ENCODE measurements at places on chromosomes 4 and X. TPM values are rescaled to one million over a fixed set of nuclear protein-coding genes. Genes with fewer than 3 reads are reported as not detected.

FHL1 gene
- 50.0 TPM for polyA plus RNA-seq

- no peak for DNase-seq
Measured at GRCh38 chrX:109283870-109284269, 198.0 kb downstream of the GUCY2F start.

DNA sequence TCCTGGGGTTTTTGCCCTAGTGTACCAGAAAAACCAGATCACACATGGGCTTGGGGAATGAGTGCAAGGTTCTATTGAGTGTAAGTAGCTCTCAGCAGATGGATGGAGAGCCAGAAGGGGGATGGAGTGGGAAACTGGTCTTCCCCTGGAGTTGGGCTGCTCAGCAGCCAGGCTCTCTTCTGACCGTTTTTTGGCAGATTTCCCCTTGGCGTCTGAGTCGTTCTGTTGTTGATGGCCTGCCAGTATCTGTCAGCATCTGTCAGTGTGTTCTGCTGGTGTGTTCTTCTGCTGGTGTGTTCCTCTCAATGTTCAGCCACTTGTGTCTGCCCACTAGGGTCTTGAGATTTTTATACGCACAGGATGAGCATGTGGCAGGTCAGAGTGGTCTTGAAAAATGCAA, 633.9 kb upstream of the CPEB2 start:
- DNase-seq: no peak

DNA sequence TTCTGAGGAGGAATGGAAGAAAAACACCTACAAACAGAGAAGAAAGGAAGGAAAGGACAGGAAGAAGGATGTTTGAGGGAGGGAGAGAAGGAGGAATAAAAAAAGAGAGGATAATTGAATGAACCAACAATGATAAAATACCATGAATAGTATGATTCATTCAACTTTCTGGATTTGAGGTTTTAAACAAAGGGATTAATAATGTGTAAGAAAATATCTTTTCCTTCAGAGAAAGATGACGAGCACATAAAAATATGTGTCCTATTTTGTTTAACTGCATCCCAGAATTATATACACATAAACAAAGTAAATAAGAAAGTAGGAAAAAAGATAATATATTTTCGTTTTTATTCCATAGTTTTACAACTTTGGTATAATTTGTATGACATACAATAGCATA, 1380.4 kb downstream of the STIM2 start:
- no peak for DNase-seq

DNA sequence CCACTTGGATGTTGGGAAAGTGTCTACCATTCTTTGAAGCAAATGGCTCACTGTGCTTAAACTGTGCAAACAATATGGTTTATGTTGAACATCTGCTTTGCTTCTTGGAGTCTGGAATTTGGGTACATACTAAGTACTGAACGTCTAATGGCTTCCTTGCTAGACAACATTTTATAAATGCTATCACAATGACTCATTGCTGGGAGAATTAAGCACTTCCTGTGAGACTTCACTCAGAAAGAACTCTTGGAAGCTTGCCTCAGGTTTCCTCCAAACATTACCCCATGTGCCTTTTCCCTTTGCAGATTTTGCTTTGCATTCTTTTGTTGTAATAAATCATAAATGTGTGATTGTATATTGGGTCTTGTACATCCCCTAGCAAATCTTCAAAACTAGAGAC, 139.7 kb downstream of the PACRGL start:
- no peak for DNase-seq

WDR1 gene
- polyA plus RNA-seq: 66.5 TPM

GRCh38 chr4:7917669-7918068, 22.0 kb downstream of the AFAP1 start:
- DNase-seq: no peak

- no peak for DNase-seq
Measured at GRCh38 chr4:115187136-115187535, 73.7 kb upstream of the NDST4 start.

DNA sequence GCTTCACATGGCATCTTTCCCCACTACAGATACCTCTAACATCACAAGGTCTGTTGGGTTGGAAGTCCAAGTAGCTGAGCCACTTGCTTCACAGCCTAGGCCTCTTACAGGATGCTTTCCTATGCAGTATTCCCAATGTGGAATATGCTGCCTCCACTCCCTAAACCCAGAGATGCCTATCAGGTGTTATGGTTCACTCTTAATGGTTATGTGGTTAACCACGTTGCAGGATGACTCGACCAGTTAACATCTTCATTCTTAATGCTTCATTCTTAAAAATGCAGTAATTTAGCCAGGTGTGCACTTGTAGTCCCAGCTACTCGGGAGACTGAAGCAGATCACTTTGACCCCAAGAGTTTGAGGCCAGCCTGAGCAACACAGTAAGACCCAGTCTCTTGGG, 24.2 kb downstream of the HAUS3 start:
- no peak for DNase-seq

HSD17B13 gene
- polyA plus RNA-seq: 0.47 TPM

- no peak for DNase-seq
Measured at GRCh38 chr4:156676116-156676851, 295.3 kb downstream of the PDGFC start.

DNA sequence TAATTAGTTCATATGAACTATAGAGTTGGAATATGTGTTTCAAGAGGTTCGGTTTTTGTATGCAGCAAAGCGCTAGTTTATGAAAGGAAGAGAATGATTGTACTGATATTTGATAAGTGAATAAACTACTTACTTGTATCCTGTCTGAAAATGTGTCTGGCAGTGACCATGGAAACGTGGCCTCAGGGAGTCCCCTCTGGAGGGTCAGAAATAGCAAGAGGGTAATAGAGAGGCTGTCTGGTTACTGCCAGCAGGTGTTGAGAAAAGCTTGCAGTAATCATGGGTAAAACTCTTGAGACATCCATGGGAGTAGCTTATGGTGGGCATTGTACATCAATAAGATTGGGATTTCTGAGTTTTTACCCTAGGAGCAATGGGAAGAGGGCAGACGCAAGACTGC, 77.1 kb downstream of the DCLK2 start:
- DNase-seq: no peak

- no peak for DNase-seq
Measured at GRCh38 chrX:101686574-101686973, 26.9 kb upstream of the ARMCX2 start.

VGLL1 gene
- polyA plus RNA-seq: not detected

CENPVL3 gene
- 0.33 TPM for polyA plus RNA-seq

SCRG1 gene
- polyA plus RNA-seq: 0.54 TPM

DNA sequence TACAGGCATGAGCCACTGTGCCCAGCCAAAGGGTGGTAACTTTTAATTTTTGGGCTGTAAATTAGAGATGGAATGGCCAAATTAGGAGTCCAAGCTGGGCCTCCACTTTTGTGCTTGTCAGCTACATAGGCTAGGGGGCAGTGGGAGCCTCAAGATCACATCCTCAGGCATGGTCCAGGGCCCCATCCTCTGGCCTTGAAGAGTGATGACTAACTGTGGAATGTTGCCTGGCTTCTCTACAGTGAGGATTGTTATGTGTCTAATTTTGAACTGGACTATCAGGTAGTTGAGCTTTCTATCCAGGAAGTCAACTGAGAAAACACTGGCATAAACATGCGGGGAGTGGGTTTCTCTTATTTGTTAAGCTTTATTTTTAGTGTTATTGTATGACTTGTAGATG, 33.0 kb downstream of the CCNG2 start:
- no peak for DNase-seq

DNA sequence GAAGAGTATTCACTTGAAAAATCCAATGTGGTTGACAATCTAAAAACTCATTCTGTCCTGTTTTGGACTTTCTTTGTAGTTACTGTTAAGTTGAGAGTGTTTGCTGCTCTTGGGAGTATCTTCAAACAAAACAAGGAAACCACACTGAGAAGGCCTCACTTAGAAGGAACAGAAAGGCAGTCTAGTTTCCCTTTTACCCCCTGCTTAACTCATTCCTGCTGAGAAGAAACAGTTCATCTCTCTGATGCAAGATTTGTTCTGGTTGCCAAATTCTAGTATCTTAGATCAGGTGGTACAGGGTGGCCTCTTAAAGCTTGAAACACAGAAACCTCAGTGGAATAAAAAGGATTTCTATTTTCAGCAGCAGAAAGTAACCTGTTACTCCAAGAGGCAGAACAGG, 41.4 kb downstream of the GUCY2F start:
- DNase-seq: no peak

TRIM75 gene
- polyA plus RNA-seq: not detected

DNA sequence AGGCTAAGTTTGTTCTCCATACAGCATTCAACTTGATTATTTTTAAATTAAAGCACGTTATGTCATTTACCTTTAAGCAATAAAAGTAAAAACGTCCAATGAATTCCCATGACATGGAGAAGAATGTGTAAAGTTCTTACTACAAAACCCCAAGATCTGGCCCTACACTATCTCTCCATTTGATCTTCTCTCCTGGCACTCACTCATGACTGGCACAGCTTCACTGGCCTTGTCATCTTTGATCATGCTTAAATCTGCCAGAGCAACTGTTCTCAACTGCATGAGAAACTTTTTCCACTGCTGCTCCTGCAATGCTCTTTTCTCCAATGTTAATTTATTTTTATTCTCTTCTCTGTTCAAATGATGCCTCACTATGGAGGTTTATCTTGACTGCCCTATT, 1109.0 kb upstream of the IGFBP7 start:
- peak; percentile 41 for DNase-seq

PDE5A gene
- polyA plus RNA-seq: 7.9 TPM

GRCh38 chr4:145218251-145218650, 37.9 kb upstream of the OTUD4 start:
- DNase-seq: no peak

DNA sequence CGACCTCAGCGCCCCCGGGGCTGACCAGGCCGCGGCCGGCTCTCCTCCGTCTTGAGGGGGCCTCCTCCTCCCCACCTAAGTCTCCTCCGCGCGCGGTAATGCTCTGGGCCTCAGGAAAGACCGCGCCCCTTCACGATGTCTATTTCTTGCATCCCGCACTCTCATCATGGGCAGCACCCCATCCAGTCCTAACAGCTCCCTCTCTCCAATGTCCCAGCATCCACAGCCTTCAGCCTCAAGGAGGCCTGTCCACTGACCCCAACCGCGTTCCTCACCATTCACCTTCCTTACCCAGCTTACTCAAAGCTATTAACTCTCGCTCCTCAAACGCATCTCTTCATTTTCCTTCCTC, 77.5 kb downstream of the MAGED4 start:
- no peak for DNase-seq

PDE6B gene
- polyA plus RNA-seq: 0.71 TPM

GRCh38 chr4:16225167-16225862, 956 bp downstream of the TAPT1 start:
- DNase-seq: no peak

GRCh38 chr4:16710198-16710597, 188.2 kb downstream of the LDB2 start:
- no peak for DNase-seq

EDNRA gene
- polyA plus RNA-seq: 3.9 TPM

DNA sequence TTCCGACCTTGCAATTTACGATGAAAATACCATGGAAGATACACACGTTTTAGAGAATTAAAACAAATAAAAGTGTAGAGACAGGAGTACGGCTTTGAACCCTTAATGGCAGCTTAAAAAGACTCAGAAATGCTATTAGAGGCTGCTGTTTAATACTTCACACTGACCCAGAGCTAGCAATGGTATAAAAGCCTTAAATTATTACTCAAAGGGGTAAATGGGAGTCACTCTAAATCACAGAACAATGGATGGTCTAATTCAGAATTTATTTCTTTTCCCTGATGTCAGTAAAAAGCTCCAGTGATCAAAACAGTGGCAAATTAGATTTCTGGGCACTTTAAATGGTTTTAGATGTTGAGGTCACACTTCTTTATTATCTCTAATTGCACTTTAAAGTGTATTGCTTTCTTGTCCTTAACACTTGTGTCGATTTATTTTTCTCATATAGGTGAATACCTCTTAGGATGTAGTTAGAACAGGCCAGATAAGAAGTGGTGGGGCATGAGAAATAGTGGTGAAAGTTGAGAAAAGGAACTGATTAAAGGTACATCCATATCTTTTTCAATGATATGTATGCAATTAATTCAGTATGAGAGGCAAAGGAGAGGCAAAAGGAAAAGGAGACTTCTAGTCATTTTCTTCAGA, 252.4 kb upstream of the ANKRD50 start:
- no peak for DNase-seq

DNA sequence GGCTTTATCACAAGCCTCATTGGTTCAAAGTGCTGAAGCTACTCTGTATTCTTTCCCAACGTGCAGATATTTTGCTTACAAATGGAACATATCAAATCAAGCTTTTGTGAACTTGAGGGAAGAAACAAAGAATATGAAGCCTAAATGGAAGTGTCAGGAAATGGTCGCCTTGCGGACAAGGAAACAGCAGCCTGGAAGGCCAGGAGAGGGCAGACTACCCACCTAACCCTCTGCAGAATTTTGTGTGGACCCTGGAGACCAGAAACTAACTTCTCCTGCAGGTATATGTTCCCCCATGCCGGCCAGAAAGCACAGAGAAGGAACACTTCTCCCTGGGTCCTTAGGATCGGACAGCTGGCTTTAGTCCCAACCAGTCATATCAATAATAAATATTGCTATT, 1425.8 kb downstream of the PCDH7 start:
- no peak for DNase-seq

DNA sequence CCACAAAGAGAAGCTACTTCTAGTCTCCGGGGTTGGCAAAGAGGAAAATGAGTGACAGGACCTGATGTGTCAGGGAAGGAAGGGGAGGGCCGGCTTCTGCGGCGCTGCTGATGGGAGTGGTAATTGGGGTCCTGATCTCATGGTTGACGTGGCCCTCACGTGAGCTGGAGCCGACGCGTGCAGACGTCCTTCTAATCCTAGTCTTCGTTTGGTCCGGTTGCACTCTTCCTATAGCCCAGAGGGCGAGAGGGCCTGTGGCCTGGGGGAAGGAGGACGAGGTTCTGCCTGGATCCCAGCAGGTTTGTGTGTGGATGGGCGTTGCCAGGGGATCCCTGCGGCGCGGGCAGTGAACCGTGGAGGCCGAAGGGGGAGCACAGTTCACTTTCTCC, at the start of gene ARMCX1:
Gene ARMCX1 (plus strand): TSS at position 186 of the 389 bp plus-strand sequence. CDS start 2,384 bp downstream, outside the sequence.
- DNase-seq: peak; percentile 84

DNA sequence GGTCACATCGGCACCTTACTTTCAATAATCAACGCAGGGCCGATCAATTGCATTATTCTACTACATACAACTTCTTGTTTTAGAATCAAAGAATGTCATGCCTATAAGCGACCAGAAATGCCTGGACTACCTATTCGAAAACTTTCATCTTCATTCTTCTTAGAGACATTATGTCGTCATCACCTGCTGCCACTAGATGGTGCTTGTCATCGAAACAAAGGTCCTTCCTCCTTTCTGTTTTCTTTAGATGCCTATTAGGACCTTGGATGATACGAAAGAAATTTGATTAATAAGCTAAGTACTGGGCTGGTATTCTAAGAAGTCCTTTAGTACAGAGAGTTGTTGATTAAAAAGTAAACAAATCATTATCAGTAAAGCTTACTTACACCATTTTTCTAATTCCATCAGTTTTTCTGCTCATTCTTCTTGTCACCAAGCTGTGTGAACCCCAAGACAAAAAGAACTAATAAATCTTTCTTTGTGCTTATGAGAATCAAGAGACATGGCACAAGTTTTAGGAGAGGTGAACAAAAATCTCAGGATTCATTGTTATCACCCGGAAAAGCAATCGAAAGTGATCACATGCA, 154.5 kb upstream of the SLC4A4 start:
- peak; percentile 40 for DNase-seq

Measured in adrenal gland (tissue), 19 donors.